ENCODE measurements at places on chromosomes 12 and 14. TPM values are rescaled to one million over a fixed set of nuclear protein-coding genes. Genes with fewer than 3 reads are reported as not detected.

DNA sequence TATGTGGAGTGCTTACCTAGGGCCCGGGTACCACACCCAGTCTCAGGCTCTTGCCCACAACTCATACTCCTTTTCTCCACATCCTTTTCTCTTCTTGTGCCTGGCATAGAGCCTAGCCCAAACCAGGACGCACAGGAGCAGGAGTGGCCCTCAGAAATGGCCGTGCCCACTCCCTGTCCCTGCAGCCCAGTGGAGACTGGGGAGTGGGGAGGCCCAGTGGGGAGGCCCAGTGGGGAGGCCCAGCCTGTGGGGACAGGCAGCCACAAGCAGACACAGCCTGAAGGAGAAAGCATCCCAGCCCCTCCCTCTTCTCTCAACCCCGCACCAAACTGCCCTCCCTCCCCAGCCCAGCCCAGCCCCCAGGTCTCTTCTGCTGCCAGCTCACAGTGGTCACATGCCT, 196.8 kb downstream of the KIF26A start:
- DNase-seq: no peak

DNA sequence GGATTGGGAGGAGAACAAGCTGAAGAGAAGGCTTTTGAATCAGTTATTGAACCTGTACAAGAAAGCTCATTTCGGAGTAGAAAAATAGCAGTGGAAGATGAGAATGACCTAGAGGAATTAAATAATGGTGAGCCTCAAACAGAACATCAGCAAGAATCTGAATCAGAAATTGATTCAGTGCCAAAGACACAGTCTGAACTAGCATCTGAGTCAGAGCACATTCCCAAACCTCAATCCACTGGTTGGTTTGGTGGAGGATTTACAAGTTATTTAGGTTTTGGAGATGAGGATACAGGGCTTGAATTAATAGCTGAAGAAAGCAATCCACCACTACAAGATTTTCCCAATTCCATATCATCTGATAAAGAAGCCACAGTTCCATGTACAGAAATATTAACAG, 13.5 kb downstream of the MIA2 start:
- DNase-seq: no peak

DNA sequence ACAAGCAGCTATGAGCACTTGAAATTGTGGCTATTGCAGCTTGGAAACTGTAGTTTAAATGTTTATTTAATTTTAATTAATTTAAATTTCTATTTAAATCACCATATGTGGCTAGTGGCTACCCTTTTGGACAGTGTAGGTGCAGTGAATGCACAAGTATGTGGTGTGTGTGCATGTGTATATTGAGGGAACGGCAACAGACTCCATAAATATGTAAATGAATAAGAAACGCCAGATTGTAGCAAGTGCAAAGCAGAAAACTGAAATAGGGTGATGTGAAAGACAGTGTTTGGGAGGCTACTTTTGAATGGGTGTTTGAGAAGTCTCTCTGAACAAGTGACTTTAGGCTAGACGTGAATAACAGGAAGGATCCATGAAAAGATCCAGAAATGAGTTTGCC, 32.7 kb upstream of the CCDC196 start:
- DNase-seq: no peak

DNA sequence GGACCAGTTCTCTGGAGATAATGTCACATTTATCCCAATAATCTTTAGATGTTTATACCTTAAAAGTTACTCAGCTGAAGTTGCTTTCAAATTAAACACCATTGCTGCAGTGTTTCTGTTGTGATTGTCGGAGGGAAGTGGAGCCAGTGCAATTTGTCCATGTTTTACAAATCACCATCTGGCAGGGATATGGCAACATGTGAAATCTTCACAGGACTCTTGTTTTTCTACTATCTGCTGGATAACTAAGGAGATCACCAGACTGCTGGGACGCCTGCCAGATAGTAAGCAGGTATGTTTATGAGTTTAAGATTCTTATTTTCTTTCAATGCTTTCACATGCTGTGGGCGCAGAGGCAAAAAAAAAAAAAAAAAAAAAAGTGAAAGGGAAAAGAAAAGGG, 100.3 kb upstream of the SOX5 start:
- no peak for DNase-seq

GRCh38 chr14:54257424-54257823, 139.4 kb upstream of the CDKN3 start:
- no peak for DNase-seq

DNA sequence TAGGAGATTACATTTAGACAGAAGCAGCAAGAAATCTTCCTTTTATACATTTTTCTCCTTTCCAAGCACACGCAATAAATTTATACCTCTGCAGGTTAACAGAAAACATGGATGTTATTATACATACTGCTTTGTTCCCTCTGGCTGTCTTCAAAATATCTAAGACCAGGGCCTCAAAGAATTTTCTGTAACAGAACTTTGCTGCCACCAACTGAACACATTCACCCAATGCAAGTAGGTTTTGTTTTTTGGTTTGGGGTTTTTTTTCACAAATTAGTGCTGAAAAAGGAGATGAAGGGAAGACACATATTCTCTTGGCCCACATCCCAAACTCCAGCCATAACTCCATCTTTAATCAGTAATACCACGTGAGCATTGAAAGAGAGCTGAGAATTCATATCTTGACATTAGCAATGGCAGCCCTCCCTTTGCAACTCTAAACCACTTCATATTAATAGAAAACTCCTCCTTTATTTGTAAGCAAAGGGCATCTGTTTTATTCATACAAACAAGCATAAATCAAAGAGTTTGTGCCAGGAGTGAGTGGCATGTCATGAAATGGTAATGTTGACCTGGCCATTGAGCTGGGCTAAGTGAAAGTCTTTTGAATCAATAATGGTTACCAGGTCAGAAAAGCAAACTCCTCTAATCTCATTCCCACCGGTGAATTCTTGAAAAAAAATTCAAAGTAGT, 150.8 kb upstream of the FSCB start:
- no peak for DNase-seq

Gene FLVCR2
- total RNA-seq: 3.2 TPM

Gene NFE2
- not detected for total RNA-seq

Gene IQSEC3
- total RNA-seq: not detected
